ENCODE measurements at places on chromosomes 7 and 10.

- no peak for DNase-seq
Measured at GRCh38 chr7:16975712-16976111, 93.9 kb upstream of the AGR3 start.

DNA sequence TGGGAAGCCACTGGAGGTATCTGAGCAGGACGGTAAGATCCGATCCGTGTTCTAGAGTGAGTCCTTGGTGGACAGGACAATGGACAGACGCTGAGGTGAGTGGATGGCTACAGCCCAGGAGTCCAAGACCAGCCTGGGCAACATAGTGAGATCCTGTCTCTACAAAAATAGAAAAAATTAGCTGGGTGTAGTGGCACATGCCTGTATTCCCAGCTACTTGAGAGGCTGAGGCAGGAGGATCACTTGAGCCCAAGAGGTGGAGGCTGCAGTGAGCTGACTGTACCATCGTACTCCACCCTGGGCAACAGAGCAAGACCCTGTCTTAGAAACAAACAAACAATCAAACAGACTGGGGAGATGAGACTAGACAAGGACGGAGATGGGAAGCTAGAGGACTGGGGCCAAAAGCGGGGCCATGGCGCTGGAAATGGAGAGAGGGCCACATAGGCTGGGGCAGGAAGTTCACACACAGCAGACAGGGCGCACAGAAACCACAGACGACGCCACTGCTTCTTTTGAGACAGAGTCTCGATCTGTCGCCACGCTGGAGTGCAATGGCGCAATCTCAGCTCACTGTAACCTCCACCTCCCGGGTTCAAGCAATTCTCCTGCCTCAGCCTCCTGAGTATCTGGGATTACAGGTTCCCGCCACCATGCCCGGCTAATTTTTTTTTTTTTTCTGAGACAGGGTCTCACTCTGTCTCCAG is 24.7 kb downstream of the DAGLB start:
- no peak for DNase-seq

GRCh38 chr10:69335063-69335587 is 56.8 kb downstream of the HK1 start:
- no peak for DNase-seq

DNA sequence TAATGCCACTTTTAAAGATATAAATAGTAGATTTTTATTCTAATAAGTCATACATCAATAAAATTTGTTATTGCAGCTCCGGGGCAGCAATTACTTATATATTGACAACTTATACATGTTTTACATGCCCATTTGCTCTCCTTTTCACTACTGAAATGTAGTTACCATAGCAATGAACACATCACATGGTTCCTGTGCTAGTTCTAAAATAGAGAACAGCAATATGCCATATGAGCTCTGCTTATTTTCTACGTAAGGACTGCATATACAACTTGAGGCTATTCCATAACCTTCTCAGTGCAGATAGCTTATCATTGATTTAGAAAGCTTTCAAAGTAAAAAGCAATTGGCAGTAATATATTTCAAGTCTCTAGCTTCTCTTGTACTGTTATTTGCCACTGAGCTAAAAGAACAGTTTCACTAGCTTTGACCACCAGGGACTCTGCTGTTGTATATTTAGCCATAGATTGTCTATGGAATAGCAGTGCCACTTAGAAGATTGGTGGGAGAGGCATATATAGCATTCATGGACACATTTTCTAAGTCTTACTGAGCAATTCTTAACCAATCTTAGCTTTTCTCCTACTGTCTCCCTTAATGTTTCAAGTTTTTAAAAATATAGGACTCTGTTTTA is 270.2 kb upstream of the KAT6B start:
- DNase-seq: no peak

- no peak for DNase-seq
Measured at GRCh38 chr10:125687507-125688185, 4.7 kb upstream of the TEX36 start.

- DNase-seq: no peak
Measured at GRCh38 chr7:27872356-27873275, 132.7 kb downstream of the TAX1BP1 start.

GRCh38 chr10:124250506-124250905 is 157.1 kb upstream of the CHST15 start:
- no peak for DNase-seq

- DNase-seq: no peak
Measured at GRCh38 chr10:26650406-26650805, 47.1 kb upstream of the PDSS1 start.

- DNase-seq: no peak
Measured at GRCh38 chr7:92797693-92798092, 38.7 kb downstream of the CDK6 start.

DNA sequence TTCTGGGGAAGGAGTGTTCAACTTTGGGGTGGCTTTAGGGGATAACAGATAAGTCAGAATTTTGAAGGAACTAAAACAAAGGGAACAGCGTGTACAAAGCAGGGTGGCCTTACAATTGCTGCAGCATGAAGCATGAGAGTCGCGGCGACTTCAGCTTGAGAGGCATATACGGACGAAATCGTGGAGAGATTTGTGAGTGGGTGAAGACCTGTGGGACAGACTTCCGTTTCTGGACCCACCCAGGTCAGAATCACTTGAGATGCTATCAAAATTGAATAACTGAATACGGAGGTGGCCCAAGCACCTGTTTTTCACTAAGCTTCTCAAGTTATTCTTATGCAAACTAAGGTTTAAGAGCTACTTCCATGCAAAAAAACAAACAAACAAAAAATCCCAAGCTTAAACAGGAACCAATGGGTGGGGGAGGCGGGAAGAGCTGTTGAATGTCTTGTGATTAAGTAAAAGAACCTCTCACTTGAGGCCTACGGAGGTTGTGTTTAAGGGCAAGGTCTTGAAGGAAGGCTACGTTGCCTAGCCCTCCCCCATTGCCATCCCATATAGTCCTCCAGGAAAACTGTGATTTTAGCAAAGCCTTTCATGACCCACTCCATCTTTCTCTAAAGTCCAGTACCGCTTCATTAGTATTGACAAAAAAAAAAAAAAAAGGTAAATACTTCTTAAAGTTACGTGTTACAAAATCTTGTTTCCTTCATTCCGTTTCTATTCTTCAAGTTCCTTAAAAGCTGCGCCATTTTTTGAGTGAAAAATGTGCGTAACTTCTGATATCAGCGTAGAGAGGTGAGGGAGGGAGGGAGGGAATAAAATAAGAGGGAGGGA is 1.3 kb upstream of the TRIM24 start:
- DNase-seq: no peak

GRCh38 chr10:6056411-6057135 is 5.6 kb downstream of the IL2RA start:
- no peak for DNase-seq

GRCh38 chr7:54153462-54153861 is 388.7 kb upstream of the VSTM2A start:
- DNase-seq: no peak

GRCh38 chr10:5556576-5556975 is 31.8 kb downstream of the CALML3 start:
- DNase-seq: no peak

DNA sequence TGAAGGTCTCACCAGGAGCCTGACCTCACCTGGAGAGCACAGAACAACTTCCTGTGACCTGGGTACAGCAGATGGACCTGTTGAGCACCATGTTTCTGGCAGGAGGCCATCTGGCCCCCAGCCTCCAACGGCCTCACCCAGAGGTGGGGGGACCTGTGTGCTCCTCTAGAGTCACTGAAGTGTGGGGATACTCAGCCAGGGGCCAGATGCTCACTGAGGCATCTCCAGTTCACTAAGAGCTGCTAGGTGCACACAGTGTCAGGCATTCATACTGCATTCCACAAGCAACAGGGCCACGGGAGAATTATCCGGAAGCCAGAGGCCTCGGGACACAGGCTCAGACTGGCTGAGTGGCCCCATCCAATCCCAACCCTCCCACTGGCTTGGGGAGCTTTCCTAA is 161.4 kb downstream of the TCERG1L start:
- no peak for DNase-seq

DNA sequence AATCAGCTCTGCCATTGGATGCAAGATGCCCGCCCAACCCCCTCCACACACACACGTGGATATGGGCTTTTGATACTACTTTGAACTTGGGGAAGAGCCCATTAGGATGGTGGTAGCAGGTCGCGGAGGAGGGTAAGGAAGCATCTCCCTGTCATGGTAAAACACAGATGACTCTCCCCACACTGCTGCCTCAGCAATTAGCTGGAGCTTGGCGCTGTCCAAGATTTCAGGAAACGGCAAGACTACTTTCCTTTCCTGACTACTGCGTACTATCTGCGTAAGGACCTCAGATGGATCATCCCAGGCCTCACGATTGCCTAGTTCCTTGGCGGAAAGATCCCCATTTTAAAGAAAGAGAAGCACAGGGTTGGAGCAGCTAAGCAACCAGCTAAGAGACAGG is 134.3 kb downstream of the C10orf90 start:
- DNase-seq: no peak

GRCh38 chr10:32232378-32232777 is 114.6 kb downstream of the EPC1 start:
- DNase-seq: no peak

- DNase-seq: no peak
Measured at GRCh38 chr7:80816806-80817205, 102.0 kb downstream of the SEMA3C start.

DNA sequence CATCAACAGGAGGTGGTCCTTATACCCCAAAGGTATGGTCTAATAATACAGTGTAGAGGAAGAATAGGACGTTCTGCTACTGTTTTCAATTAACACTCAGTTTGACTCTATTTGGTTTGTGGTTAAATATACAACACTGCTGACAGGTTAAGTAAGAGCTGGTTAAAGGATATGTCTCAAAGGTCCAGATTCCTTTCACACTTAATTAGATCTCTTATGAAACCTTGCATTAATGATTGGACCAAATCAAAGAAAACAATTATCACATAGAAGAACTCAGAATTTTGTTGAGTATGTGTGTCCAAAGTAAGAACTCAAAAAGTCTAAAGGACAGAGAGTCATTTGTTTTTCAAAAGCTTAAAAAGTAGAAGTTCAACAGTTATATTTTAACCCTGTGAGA is 18.0 kb downstream of the MRLN start:
- DNase-seq: no peak

DNA sequence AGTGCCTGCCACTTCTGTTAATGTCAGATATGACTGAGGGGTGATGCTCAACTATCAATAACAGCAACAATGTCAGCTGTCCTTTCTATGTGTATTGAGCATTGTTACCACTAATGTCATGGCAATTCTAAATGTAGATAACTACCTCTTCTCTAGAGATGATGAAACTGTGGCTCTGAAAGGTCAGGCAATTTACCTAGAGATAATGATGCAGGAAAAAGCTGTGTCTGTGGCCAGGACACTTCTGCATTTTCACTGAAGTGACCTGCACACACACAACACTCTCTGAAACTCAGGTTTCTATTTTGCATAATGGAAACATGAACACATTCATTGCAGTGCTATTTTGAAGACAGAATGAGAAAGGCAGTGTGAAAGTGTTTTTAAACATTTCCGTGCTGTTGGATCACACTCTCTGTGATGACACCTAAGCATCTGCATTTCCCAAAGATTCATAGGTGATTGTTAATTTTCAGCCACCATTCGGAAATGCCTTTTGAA is 148.2 kb downstream of the KCND2 start:
- no peak for DNase-seq

DNA sequence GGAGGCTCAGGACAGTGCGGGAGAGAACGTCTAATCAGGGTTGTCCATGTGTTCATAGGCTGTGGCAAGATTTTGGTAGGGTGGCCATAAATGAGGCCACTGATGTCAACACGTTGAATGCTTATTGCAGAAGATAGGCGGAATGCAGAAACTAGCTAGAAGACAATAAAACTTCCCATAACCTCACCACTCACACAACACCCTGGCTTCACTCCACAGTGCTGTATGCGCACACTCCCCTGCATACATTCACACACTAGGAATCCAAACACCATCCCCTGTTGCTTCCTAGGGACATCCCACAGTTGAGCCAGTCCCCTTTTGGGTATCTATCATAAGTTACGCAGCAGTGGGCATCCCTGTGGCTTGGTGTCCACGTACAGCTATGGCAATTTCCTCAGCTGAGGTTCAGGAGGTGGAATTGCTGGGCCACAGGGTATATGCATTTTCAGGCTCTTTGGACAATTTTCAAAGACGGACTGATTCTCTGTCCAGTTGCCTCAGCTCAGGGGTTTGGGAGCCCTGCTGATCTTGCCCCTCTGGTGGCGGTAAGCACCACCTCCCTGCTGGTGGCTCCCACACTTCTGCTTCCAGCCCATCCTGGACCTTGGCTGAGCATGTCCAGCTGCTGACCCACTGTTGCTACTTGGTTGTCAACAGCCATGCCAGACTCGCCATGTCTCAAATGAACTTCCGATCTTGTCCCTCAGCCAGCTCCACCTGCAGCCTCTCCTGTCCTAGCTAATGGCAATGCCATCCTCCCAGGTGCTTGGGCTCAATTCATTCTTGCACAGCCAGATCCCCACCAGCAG is 36.4 kb downstream of the CDH23 start:
- DNase-seq: no peak

- DNase-seq: no peak
Measured at GRCh38 chr10:83078645-83079044, 1060.7 kb upstream of the GHITM start.

DNA sequence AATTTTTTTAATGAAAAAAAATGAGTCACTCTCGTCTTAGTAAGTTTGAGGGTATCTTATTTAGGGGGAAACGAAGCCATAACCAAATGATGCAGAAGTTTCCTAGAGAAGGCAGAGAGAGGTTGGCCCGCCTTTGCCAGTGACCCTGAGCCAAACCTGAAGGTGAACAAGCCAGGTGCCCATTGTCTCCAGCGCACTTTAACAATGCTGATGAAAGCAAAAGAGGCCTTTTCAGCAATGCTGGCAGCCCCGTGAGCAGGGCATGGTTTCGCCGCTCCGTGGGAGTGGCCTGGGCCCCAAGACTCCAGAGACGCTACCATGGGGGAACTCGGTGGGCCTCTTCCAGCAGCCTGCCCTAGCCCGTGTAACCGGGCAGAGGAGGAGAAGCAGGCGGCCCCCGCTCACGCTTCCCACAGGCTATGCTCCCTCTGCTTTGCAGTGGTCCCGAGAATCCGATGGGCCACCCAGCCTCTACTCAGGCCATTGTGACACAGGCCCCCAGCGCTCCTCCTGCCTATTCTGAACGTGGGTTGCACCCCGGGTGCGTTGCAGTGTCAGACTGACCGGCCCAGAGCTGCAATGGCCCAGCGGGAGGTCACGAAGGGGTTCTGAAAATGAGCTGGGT is 14.0 kb upstream of the UNCX start:
- DNase-seq: no peak

- no peak for DNase-seq
Measured at GRCh38 chr7:78261302-78261701, 462.7 kb downstream of the PHTF2 start.

Measured in caudate nucleus (tissue), 63 donors.